ENCODE measurements at places on chromosomes 2 and 18.

- DNase-seq = no peak
Measured at GRCh38 chr2:128376241-128377041, 57.8 kb upstream of the HS6ST1 start.

GRCh38 chr2:219418155-219419011 lies at the start of gene DES:
Gene DES, plus strand, starts transcription at chr2:219418377. Its CDS starts 86 bp downstream, at chr2:219418463.
- DNase-seq = no peak

DNA sequence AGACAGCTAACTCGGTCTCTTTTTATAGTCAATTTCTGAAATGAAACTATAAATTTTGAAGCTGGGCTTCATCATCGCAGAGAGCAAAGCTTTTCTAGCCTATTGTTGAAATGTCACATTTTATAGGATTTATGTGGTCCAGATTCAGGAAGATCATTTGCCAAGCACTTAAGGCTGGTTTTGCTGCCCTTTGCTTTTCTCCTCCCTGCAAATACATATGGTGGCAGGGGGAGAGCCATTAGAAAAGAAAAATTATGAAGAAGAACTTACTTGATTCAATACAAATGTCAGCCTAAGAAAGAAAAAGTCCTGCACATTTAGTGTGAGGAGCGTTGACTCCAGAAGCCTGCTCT lies 206.9 kb upstream of the NRP2 start:
- no peak for DNase-seq

DNA sequence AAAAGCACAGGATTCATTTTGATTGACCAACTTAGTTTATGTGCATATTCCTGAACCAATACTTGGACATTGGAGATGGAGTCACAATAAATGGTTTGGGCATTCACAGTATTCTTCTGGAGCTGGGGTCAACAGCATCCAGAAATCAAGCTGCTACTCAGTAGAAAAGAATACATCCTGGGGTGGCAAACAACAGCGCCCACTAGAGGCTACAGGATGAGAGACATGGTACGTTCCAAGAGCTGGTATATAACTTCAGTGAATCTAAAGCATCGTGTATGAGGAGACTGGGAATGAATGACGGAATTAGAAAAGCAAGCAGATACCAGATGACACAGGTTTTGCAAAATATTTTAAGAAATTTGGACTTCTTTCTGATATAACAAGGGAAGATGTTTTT lies 142.9 kb upstream of the FIGN start:
- peak; percentile 2 for DNase-seq

Data from inflammatory macrophage treated with lipopolysaccharide for 4 hours (primary cell).